ENCODE measurements at places on chromosomes 5 and 9.

DNA sequence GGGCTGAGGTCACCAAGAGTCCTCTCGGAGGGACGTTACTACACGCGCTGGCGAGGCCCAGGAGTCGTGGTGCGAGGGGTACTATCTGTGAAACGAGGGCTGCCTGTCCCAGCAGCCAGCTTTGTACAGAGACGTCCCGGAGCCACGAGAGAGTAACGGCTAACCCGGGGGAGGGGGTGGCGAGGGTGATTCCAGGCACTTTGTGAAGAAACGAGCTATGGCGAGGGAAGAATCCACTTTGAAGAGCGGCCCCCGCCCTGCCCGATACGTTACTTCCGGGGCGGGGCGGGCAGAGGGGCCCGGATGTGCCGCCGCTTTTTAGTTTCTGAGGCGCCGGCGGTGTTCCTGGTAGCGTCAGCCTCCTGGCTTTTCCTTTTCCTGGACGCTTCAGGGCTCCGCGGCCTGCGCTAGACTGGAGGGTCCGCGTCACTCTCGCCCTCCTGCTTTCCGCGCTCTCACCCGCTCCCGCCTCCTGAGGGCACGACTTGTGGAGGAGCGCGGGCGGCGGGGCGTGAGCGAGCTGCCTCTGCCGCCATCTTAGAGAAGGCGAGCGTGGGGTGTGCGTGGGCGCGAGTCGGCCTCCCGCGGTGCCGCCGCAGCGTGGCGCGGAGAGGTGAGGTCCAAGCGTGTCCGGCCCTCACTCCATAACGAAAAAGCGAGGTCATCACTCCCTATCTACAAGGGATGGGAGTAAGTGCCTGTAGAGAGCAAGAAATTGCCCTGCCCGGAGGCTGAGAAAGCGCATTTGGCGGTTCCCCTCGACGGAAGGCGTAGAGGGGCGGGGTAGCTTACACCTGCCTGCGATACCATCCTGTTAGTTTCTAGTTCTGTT, 580 bp upstream of the RFX3 start:
- DNase-seq, result peak; percentile 91

- DNase-seq, result no peak
Measured at GRCh38 chr5:38531518-38531917, 24.9 kb downstream of the LIFR start.

- peak; percentile 85 for DNase-seq
Measured at GRCh38 chr9:136694163-136694871, 7.1 kb upstream of the AGPAT2 start.

DNA sequence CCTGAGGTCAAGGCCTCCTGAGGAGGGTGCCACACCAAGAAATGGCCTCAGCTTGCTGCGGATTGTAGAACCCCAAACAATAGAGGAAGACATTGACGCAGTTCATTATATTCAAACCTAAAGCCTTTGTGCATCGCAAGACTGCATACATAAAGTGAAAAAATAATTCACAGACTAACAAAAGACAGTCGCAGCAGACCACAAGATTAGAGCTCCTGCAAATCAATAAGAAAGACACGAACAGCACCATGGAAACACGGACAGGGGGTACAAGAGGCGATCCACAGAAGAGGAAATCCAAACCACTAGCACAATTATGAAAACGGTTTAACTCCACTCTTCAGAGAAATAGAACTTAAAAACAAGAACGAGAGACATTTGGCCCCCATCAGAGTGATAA, 10.0 kb upstream of the TCOF1 start:
- DNase-seq, result no peak

- no peak for DNase-seq
Measured at GRCh38 chr5:91794856-91795548, 411.9 kb upstream of the ARRDC3 start.

DNA sequence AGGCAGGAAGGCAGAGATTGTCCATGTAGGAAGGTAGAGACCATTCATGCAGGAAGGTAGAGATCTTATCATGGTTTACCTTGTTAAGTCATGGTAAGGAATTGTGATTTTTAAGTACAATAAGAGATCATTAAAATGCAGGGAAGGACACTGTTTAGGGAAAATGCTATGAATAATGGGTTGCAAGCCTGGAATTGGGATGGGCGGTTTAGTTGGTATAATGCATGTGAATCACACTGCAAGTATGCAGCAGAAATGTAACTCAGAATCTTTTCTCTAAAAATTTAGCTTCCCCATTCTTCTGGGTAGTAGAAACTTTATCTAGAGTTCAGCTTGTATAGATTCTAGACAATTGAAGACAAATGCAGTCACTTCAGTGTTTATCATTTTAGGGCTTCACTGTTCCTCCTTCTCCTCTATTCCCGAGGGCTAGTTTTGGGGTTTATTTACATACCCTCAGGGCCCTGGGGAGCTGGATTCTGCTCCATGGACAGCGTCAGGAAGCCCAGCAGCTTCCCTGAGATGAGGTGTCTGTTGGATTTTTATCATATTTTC, 212.0 kb downstream of the SREK1 start:
- DNase-seq, result no peak

GRCh38 chr5:124034963-124035362, 523.0 kb downstream of the CSNK1G3 start:
- DNase-seq, result no peak

DNA sequence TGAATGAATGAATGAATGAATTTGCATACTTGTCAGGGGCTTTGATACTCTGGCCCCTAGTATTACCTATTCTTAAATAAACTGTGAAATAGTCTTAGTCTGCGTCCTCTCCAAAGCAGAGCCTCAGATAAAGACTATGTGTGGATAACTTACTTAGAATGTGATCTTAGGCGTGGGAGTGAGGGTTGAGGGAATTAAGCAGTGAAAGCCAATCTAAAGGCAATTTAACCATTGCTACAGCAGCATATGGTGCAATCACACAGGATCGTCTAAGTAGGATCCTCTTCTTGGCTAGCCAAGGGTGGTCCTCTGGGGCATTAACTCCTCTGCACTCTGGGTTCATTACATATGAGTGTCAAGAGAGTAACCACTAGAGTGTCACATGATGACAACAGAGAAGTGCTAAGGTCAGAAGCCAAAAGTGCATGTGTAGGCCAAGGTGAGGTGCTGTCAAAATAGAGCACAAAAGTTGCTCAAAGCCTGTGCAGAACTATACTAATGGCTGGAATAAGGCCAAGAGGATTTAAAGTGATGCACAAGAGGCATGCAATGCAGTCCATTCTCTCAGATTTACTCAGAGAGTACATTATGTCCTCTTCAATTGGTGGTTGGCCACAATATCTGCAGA, 274.4 kb upstream of the SEMA6A start:
- DNase-seq, result no peak

- no peak for DNase-seq
Measured at GRCh38 chr5:41406424-41406823, 104.0 kb downstream of the PLCXD3 start.
